ENCODE measurements at places on chromosomes 13 and 19. TPM values are rescaled to one million over a fixed set of nuclear protein-coding genes. Genes with fewer than 3 reads are reported as not detected.

Gene HIF3A
- total RNA-seq, result not detected

DNA sequence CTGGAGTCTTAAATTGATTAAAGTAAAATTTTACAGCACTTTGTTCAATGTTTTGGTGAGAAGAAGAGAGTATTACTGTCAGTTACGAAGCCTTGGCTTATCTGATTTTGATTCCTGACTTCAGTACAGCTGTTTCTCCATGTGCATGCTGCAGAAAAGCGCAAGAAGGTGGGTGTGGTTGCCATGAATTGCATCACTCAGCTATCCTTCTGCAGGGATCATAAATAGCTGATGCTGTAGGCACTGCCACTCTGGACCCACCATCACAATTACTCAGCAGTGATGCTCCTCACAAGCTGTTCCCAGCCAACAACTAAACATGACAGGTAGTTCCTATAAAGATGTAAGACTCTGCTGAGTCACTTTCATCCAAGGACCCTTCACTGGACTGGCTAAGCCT, 321.2 kb downstream of the IRS2 start:
- H3K27ac ChIP-seq, result no peak overlapping the region
- H3K27me3 ChIP-seq, result no peaks in the 10 kb centered on the region
- no peak for DNase-seq
- H3K4me3 ChIP-seq, result no peak overlapping the region

DNA sequence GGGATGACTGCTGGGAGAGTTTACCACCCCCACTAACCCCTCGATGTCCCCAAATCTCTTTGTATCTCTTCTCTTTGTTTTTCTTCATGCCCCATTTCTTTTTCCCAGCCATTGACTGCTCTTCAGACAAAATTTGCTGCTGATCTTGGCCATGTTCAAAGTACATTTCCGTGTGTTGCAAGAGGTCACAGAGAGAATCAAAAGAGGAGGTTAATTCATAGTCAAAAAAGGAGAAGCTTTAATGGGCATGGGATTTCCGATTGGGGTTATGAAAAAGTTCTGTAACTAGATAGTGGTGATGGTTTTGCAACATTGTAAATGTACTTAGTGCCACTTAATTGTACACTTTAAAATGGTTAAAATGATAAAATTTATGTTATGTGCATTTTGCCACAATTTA, 121.1 kb downstream of the FLT1 start:
- no peak for DNase-seq
- H3K36me3 ChIP-seq, result no peaks in the 10 kb centered on the region
- H3K4me1 ChIP-seq, result no peaks in the 10 kb centered on the region
- no peak overlapping the region for H3K4me3 ChIP-seq
- peaks cover 12% of the 10 kb centered on the region for H3K27me3 ChIP-seq

GRCh38 chr13:32443111-32443510, 15.2 kb upstream of the N4BP2L1 start:
- DNase-seq, result no peak
- peaks cover 7% of the 10 kb centered on the region for H3K4me1 ChIP-seq
- H3K27ac ChIP-seq, result no peak overlapping the region
- no peaks in the 10 kb centered on the region for H3K27me3 ChIP-seq
- no peaks in the 10 kb centered on the region for H3K36me3 ChIP-seq
- no peak overlapping the region for H3K4me3 ChIP-seq

DNA sequence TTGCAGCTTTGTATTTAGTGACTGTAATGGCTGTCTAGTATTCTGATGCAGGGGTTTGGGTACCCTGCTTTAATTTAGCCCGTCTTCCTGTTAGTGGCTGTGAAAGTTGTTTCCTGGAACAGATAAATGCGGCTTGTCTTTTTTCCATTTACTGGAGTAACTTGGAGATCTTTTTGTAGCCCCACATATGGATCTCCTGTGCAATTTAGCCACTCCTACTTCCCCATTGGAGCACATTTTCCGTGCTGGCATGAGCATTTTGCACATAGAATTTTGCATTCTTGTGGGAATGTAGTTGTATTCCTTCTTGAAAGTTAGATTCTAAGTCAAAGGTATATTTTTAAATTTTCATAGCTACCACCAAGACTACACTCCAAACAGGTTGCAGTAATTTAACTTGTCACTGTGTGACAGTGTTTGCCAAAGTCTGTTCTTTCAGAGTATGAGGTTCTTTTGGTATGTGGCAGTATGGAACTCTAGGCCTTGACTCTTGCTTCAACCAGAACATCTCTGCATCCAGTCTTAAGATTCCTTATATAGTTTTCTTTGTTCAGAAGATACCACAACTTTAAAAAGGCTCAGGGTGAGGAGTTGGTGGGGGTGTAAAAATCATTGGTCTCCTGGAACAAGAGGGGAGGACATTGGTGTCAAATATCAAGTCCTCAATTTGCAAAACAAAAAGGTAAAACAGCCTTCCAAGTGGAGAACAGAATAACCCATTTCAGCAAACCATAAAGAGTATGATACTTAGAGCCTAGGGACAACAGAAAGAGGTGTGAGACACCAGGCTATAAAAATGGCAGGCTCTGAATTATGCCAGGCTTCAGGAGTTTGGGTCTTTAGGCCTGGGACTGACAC, 21.1 kb upstream of the CCDC97 start:
- no peak overlapping the region for H3K4me3 ChIP-seq
- no peaks in the 10 kb centered on the region for H3K27me3 ChIP-seq
- no peak for DNase-seq

DNA sequence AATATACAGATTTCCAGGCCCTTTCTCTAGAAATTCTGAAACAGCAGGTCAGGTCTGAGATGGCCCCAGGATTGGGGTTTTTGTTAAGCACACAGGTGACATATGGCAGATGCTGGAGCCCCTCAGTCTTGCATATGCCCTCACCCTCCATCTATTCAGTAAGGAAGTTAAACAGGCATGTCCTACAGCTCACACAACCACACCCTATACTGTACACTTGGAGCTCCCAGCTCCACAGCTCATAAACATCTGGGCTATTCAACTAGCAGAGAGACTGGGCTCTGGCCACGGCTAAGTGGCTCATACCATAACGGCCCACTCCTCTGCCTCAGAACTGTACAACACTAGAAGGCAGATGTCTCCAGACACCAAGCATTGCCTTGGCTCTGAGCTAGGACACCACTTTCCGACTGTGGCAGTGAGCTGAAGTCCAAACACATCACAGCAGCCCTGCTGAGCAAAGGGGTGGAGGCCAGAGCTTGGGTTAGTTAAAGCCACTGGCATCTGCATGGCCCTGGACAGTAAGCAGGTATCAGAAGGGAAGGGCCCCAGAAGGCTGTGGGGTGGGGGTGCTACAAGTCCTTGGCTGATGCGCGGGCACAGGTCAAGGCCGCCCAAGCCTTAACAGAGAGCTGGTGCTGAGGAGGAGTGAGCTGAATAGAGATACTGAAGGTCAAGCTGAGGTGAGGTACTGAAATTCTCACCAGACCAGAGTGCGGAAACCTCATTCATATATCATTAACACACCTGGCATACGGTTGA, 79.1 kb downstream of the ABCC4 start:
- no peak for DNase-seq
- H3K36me3 ChIP-seq, result no peaks in the 10 kb centered on the region
- no peaks in the 10 kb centered on the region for H3K27me3 ChIP-seq
- no peak overlapping the region for H3K27ac ChIP-seq

Measured in natural killer cell treated with Interleukin-12 subunit alpha and Interleukin-12 subunit beta and Interleukin-15 and Interleukin-18, amount 100 ng/mL, for 72 hours (primary cell).